Neural progenitor cell (in vitro differentiated cells): ENCODE measurements at places on chromosomes 11 and 22.

DNA sequence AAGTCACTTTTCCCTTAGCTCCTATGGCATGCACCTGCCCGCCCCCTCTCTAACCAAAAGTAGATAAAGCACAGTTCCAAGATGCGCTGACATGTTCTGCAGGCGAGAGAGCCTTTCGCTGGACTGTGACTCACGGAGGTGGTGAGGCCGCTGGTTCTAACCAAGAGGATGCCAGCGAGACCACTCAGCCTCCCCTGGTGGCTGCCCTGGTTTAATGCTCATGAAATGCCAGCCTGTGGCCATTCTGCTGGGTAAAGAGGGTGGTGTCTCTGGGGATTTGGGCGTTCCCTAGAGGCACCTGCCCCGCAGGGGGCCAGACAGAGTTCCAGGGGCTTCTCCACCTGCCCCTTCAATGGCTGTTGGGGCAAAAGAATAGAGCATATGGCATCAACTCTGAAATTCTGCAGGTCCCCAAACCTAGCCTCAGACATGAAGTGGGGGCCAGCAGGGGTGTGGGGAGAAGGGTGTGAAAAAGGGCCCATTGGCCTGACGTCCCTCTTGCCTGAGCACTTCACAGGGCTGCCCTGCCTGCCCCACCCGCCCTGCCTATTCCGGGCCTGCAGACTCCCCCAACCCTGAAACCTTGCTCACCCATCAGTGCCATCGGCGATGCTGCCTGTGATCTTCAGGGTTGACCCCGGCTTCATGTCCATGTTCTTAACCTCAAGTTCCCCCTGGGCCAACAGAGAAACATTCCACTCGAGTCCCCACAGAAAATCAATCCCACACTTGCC lies 8.5 kb downstream of the LGALS2 start:
- no peak for DNase-seq

DNA sequence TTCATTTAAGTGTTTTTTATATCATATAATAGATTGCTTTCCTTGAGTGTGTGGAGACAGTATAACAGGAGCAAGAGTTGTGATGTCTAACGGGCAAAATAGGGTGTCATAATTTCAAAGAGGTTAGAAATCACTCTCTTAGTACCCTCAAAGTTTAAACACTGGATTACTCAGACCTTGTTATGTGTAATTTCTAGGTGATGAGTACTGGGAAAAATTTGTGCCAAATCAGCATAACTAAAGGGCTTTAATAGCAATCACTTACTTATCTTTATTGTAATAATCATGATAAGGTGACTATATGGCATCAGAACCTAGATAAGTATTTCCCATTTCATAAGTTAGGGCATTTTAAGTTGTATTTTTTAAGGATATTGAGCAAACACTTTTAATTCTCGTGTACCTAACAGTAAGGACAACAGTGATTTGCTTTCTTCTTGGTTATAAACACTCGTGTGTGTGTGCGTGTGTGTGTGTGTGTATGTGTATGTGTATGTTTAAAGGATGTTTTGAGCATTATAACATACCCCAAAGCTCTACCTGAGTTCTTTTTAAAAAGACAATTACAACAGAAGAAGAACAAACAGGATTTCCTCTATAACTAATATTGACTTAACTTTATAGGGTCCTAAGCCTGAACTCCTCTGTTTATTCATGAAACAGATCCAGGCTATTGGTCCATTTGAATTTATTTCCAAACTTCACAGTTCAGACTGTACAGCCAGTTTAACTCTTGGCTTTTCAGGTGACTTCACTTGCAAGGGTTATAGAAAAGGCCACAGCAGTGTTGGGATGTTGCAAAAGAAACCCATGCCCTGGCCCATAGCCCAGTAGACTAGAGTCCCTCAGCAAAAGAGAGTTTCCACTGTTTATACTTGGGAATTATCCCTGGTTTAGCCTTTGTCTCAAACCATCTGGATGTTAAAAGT lies 23.7 kb upstream of the PDE3B start:
- no peak for DNase-seq

DNA sequence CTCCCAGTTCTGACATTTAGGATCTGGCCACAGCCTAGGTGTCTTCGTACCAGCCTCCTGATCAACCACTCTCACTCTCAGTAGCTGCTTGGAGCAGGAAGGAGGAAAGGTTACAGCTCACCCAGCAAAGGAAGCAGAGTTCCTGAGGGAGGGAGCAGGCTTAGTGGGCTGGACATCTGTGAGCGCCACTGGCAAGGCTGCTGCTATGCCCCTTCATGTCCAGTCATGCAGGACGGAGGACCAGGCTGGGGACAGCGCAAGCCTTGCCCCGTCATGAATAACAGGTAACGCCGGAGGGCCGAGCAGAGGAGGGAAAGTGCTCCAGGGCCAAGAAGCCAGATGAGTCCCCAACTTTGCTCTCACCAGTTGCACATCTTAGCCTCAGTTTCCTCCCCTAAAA lies 25.8 kb downstream of the TPST2 start:
- DNase-seq = no peak

DNA sequence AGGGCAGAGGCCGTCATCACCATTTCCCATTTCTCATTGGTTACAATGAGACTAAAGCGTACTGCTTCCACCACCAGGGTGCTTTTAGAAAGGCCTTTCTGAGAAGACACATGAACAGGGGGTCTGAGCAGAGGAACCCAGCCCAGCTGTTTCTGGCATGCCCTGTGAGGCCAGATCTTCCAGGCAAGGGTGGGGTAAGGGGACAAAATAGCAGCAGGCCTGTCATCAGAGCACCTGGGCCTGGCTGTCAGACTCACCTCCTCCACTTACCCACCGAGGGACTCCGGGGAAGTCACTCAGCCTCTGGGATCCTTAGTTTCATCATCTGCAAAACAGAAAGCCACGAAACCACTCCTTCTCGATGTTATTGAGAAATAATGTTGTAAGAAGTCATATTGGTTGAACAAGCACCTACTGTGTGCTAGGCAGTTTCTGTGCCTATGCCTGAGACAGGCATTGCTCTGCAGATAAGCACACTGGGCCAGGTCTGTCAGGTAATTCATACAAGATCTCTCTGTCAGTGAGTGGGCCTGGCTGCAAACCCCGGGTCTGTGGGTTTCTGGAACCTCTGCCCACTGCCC lies 8.8 kb upstream of the WNT11 start:
- DNase-seq = no peak

GRCh38 chr11:114664641-114665040 lies 13.7 kb upstream of the NXPE2 start:
- no peak for DNase-seq

DNA sequence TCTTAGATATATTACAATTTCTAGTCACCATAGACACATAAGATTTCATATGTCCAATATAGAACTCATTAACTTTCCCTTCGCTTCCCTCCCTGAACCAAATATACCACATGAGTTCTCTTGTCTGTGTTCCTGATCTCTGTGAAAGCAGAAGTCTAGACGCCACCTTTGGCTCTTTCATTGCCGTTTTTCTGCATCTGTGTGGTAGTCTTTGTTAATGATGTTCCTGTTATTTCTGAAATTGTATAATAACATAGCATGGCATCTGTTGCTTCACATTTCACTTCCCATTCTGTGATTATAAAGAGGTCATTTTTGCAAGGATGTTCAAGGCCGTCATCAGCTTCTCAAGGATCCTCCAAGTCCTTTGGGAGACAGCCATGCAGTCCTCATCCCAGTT lies 58.5 kb downstream of the NCAM1 start:
- DNase-seq = no peak

DNA sequence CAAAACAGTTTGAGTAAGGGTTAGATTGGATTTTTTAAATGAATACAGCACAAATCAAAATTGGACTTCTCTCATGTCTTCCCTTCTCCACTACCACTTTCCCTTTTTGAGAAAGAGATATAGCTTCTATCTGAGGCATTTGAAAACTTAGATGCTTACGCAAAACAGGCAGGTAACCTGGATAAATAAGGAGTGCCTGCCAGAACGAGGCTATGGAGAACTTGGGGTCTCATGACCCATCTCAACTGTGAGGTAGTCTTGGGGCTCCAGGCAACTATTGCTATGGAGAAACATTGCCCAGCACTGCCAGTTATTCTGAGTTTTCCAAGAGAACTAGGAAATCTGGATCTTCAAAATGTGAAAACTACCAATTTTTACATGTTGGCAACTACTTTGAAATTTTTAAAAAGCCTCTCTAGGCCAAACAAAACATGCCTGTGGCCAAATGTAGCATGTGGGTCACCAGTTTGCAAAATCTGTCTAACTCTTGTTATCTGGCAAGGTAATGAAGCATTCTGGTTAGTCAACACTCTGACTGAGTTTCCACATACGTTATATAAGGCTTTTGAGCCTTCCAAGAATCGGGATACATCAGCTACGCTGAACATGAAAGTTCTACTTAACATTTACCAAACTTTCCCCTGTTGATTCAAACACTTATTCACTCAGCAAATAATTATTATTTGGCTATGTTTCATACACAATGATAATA lies 752.7 kb downstream of the KCNA4 start:
- no peak for DNase-seq

- DNase-seq = no peak
These were observed 1.7 kb downstream of the SLC3A2 start for GRCh38 chr11:62882431-62882749.

DNA sequence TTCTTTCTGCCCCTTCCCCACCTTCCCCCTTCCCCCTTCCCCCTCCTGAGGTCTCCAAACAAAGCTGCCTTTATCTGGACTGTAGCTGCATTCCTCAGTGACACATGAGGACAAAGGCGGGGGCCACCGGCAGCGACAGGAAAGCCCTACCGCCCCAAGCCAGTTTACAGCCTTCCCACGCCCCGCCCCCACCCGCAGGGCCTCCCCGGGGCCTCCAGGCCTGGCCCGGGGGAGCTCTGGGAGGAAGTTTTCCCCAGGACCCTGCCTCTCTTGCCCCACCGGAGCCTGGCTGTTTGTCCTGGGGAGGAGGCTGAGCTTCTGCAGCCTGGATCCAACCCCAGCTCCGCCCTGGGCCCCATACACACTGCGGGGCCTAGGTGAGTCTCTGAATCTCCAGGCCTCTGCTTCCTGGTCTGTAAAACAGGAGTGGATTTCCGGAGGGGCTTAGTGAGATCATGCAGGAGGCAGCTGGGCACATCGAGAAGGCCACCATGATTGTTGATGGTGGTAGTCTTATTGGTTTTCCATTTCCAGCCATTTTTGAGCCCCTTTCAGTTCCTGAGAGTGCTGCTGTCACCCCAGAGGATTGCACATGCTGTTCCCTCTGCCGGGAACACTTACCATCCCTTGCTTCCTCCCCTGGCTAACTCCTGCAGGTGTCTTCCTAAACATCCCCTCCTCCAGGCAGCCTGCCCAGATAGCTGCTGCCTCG lies 130.7 kb downstream of the MN1 start:
- DNase-seq = peak; percentile 98

DNA sequence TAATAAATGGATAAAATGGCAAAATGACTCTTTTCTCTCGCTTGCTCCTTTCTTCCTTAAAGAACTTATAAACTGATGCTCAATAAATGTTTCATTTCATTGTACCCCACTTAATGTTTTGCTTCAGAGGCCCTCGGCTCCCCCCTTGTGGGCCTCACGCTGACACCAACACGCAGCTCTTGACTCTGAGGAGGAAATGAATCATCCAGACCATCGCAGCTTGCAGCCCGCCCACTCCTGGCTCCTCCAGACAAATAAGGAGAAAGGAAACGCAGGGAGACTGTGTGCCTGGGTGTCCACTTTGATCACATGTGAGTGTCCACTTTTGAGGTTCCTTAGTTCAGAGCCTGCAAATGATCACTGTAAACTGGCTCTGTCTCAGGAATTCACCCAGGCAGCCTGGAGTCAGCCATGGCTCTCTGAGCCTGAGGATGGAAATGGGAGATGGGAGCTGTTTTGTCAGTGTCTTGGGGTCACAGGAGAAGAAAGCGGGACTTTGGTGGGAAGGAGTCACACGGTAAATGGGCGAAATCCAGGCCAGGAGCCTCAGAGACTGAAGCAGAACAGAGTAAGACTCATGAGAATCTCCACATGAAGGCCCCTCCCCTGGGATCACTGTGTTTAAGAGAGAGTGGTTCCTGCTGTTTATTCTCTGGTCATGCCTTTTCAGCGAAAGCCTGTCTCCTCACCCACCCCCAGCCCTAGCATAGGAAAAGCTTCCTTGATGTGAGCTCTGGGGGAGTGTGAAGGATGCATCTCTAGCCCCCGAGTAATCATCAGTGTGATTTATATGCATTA lies 96.5 kb downstream of the CWC15 start:
- DNase-seq = no peak

GRCh38 chr11:61820174-61820573 lies 3.4 kb upstream of the FADS1 start:
- no peak for DNase-seq

GRCh38 chr11:69860796-69861445 lies 41.7 kb upstream of the FGF3 start:
- no peak for DNase-seq

DNA sequence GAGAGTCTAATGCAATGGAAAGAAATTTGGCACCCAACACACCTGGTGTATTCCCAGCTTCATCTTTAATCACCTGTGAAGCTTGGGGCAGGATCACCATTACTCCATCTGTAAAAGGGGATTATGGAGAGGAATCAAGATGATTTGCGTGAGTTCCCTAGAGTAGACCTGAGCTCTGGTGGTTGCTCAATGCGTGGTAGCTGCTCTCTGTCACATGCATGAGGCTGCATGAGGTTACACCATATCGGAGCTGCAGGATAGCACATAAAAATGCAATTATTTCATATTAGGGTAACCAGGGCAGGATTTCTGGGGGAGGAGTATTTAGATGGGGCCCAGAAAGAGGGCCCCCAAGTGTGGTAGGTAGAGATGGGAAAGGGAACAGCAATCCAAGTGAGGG lies 35.3 kb upstream of the CLMP start:
- DNase-seq = no peak

GRCh38 chr11:110524238-110524637 lies 94.5 kb downstream of the FDX1 start:
- DNase-seq = no peak

DNA sequence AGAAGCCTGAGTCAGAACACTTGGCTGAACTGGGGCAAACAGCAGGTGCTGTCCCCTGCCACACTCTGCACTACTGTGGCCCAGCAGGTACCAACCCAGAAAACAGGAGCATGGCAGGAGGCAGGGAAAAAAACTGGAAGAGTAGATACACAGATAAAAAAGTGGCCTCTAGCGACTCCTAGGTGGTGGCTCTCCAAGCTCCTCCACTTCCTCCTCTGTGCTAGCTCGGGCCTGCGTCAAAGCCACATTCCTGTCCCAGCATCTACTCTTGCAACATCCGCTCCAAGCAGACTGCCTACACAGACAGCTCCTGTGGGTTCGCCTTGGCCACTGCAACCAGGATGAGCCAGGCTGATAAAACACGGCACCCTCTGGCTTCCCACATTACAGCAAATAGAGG lies 6.9 kb downstream of the OR8B12 start:
- peak; percentile 50 for DNase-seq

DNA sequence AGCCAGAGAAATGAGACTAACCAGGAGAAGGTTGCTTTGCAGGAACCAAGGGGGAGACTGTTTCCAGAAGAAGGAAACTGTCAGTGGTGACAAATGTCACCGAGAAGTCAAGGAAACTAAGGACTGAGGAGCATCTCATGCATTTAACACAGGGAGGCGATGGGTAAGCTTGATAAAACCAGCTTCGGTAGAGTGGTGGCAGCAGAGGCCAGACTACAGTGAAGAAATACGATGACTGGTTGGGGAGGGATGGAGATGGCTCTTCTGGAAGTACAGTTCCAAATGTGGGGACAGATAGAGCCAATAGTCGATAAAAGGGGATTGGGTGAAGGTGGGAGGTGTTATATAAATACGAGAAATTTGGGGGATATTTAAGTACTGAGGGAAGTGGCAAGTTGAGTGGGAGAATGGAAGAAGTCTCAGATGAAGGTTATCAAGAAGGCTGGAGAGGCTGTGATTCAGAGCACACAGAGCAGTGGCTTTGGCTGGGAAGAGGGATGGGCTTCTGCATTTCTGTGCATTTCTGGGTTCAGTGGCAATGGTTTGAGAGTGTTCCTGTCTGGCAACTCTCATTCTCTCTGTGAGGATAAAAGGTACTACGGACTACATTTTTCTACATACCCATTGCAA lies 29.2 kb downstream of the SC5D start:
- DNase-seq = peak; percentile 61
